ENCODE measurements at places on chromosomes 1 and 21.
A peak's percentile ranks its signal among the peaks of the same experiment; 100 is the strongest.

DNA sequence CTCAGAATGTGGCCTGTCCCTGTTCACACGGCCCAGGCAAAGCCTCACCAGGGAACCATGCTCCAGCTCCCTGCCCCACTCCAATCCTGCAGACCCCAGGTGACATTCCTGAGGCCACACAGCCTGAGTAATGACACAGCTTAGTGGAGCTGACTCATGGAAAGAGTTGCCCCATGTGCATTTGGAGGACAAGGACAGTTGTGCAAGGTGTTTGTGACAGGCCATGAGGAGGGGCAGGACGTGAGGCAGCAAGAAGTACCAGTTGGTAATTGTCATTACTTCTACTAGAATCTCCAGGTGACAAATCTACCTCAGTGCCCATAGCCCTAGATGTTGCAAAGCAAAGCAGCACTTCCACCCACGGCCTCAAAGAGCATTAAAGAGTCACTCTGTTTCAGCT lies 15.2 kb downstream of the PRR9 start:
- no peak for DNase-seq

DNA sequence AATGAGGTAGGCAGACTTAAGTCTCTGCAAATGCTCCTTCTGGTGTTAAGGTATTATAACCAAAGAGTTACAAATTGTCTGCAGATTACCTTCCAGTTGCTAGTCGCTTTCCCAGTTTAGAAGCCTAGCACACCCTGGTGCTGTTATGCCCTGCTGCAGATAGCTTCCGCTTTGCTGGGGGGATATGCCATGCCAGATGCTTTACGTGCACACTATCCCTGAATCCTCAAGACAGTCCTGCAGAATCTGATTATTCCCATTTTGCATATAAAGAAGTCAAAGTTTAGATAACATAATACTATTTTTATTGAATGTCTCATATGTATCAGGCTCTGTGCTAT lies 166.5 kb downstream of the DHRS3 start:
- DNase-seq, result no peak

DNA sequence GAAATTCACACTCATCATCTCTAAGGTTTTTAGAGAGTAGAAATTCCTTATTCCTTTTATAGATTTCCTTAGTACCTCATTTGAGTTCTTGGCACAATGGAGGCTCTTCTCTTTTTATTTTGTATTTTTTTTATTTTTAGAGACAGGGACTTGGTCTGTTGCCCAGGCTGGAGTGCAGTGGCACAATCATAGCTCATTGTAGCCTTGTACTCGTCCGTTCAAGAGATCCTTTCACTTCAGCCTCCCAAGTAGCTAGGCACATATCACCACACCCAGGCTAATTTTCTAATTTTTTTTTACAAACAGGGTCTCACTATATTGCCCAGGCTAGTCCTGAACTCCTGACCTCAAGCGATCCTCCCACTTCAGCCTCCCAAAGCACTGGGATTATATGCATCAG lies 29.6 kb downstream of the RGL1 start:
- no peak for DNase-seq

DNA sequence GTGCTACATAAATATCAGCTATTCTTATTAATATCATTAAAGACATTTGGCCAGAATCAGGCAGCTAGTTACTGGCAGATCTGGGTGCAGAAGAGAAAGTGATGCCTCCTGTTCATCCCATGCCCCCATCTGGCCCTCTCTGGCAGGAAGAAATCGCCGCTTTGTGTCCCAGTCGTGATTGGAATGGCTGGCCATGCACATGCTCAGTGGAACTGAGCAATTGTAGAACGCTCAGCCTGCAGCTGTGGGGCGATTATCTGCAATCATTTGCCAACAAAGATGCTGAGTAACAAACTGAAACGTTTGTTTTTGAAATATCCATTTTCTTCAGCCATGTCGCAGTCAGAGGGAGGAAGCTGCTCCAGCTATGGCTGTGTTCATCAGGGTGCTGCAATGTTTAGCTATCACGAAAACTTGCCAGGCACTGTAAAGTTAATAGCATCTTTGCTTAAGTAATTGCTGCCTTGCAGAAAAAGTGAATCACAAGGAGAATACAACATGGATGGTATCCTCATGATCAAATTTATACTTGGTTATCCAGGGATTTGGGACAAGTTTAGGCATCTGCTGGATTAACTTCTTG lies 36.5 kb downstream of the NGF start:
- DNase-seq, result no peak

DNA sequence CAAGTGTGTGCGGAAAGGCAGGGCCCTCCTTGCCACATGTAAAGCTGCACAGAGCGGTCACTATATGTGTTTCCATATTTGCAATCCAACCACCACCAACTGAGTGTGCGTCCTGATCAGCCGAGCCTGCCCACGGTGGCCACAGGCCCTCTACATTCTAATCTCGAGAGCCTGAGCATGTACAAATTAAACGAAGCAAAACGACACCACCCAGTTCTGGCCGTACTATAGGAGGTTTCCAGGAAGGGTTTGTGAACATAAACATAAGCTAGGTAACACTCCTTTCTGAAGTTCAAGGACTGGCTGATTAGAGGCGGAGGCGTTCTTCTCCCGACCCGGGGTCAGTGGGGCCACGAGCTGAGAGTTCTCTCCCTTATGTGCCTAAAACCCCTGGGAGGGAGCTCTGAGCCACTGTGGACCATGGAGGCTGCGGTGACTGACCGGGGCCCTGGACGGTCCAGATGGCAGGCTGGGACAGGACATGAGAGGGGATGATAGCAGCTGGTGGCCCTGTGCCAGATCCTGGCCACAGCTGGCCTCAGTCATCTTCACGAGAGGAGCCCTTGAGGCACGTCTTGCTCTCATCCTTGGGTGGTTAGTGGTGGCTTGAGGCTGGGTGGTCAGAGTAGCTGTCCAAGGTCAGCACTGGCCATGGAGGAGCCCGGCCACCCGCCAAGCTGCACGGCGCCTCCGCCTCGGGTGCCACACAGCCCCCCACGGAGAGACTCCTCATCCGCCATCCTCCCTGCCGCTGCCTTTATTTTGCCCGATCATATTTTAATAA lies 39.1 kb upstream of the TRAPPC10 start:
- no peak for DNase-seq

- no peak for DNase-seq
These were observed 8.8 kb downstream of the MUL1 start for GRCh38 chr1:20499105-20499504.

DNA sequence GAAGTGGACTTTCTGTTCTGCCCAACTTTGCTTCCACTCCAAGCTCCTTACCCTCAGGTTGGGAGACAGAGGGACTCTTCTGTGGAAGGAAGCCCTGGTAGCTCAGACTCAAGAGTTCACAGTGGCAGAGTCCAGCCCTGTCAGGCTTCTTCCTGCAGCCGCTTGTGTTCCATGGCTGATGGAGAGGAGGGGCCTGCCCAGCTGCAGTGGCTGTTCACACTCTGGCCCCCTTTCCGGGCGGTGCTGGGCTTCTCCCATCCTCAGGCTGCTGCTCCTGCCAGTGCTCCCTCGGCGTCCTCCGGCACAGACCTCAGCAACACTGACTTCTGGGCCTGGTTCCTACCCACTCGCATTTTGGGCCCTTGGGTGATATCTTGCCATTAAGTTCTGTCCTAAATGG lies 4.0 kb downstream of the KRTAP10-1 start:
- DNase-seq, result peak; percentile 35

GRCh38 chr1:165222580-165222979 lies 133.9 kb downstream of the LMX1A start:
- no peak for DNase-seq

GRCh38 chr1:39387452-39387851 lies 104.0 kb upstream of the BMP8A start:
- no peak for DNase-seq

GRCh38 chr1:107950464-107950863 lies 14.5 kb downstream of the VAV3 start:
- no peak for DNase-seq

- no peak for DNase-seq
These were observed 120.9 kb downstream of the USP25 start for GRCh38 chr21:15850645-15851044.

- no peak for DNase-seq
These were observed 67.1 kb upstream of the PTGFRN start for GRCh38 chr1:116842654-116843053.

DNA sequence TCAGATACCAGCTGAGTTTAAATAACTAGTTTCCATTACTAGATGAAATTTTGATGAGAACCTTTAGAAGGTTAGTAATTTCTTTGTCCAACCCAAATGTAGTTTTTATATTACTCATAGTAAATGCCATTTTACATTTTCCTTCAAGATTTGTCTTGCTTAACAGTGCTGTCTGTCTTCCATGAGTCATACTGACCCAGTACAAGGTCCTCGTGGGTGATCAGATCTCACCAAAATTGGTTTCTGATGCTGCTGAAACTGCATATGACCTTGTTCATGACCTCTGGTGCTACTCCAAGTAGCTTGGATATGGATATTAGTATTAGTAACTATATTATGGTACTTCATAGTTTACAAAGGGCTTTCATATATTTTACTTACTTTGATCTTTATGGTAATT lies 207.1 kb downstream of the RYR2 start:
- no peak for DNase-seq

- DNase-seq, result no peak
These were observed 565.2 kb downstream of the PTPRU start for GRCh38 chr1:29801561-29801973.

DNA sequence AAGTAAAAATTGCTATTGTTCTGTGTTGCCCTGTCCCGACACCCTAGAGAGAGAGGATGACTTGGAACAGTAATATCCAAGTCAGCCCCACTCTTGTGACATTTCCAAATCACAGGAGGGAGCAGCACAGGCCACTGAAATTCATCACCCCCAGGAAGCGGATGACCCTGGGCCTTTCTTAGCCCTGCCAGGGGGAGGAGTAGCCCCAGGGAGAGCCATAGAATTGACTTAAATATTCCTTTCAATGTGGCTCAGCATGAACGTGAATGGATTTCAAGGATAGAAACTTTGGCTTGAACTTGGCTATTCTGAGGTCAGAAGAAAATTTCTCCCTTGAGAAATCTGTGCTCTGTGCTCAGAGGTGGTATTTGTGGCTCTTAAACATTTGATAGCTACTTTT lies 80.6 kb downstream of the CENPF start:
- no peak for DNase-seq

DNA sequence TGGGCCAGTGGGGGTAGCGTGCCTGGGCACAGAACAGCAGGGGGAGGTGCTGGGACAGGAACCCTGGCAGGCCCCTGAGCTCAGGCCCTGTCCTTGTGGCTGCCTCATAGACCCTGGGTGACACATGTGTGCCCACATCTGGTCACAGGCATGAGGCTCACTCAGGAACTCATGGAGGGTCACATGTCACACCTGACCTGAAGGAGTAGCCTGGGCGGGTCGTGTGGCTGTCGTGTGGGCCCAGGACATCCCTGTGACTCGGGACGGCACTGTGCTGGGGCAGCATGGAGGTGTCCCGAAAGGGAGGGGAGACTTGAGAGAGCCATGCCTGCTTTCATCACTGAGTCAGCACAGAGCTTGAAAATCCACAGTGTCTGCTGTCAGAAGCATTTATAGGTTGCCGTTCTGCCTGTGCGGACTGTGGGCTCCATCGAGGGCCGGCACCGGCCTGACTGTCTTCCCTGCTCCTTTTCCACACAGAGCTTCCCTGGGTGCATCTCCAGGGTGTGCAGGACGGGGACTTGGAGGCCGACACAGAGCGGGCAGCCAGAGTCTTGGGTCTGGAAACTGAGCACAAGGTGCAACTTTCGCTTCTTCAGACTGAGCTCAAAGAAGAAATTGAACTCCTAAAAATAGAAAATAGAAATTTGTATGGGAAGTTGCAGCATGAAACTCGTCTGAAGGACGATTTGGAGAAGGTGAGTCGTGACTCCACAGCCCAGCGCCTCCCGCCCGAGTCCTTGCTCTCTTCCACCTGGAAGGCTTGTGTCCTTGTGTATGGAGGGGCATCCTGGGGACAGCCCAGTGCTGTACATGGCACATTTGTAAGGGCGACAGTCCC lies 32.8 kb downstream of the PCNT start:
- no peak for DNase-seq

DNA sequence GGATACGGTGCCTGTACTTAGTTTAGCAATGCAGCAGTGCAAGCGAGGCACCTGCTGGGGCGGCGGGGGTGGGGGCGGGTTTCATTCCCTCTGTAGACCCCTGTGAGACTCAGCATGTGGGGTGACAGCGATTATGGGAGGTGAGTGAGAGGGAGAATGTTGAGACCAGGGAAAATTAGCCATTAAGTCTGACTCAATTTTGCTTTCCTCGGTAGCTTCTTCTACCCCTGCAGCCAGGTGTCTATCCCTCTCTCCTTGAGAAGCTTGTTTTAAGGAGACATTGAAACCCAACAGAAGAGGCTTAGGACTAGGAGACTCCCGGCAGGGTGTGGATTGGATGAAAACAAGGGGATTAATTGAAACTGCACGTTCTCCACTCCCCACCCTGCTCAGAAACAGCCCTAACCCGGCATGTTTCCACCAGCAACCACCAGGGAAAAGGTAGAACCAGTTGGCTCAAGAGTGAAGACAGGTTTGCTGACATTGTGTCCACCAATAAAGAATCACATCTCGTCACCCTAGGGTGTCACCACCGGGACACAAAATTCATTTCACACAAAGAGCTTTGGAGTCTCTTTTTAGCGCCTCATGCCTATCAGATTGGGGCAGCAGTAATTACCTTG lies 20.6 kb upstream of the ATF3 start:
- DNase-seq, result no peak

All from ascending aorta (tissue), 2 donors.